ENCODE measurements at places on chromosomes 1 and 21. TPM values are rescaled to one million over a fixed set of nuclear protein-coding genes. Genes with fewer than 3 reads are reported as not detected.

- DNase-seq, result no peak
Measured at GRCh38 chr1:42669936-42670335, 11.7 kb downstream of the PPIH start.

MATN1 gene
- not detected for total RNA-seq

DNA sequence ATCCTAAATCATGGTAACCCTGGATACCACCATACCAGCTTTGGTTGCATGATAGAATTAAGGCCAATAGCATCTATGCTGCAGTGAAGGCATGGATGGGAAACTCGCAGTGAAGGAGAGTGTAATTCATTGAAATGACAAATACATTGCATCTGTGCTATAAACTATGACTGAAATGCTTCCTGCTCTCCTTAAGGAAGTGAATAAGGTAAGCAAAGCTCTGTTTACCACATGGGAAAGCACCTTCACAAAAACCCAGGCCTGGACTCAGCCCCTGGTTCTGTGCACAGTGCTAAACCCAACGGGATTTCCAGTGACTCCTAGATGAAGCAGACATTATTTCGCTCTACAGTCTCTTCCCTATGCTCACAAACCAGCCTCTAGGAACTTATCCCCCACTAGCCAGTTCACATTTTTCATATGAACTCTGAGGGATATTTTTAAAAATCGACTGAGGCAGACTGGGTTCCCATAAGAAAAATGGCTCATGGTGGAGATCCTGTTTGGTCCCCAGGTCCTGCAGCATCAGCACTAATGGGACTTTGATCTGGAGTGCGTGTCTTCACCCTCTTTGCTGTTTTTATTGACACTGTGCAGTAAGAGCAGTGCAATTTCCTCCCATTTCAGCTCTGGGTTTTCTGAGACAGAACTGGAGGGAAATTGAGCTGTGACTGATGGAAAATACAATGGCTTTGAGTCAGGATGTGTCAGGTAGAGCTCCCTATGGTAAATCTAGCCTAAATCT is 362.7 kb downstream of the SIPA1L2 start:
- DNase-seq, result no peak

PRDM16 gene
- 0.19 TPM for total RNA-seq

DPT gene
- 1.7 TPM for total RNA-seq

GRCh38 chr1:31831397-31832378 is 15.9 kb upstream of the SPOCD1 start:
- no peak for DNase-seq

MYBPH gene
- not detected for total RNA-seq

GRCh38 chr1:155472491-155473083 is 90.0 kb downstream of the ASH1L start:
- DNase-seq, result no peak

GRCh38 chr1:36513676-36514473 is 31.2 kb upstream of the CSF3R start:
- DNase-seq, result no peak

DNA sequence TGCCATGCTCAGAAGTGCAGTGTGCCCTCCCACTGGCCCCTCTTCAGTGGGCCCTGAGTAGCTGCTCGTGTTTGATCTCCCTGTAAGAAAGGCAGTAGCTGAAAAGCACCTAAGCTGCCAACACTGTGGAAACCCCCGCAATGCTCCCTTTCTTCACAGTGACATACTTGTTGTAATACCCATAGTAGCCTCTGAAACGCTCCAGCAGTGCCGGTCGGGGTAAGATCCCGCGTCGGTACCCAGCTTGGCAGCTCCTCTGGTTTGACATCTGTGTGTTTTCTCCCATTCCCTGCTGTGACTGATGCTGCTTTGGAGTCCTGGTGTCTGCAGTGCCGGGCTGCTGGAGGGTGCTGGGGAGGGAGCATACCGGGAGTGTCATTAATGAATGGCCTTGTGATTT is 3.6 kb downstream of the CHAF1B start:
- DNase-seq, result no peak

DNA sequence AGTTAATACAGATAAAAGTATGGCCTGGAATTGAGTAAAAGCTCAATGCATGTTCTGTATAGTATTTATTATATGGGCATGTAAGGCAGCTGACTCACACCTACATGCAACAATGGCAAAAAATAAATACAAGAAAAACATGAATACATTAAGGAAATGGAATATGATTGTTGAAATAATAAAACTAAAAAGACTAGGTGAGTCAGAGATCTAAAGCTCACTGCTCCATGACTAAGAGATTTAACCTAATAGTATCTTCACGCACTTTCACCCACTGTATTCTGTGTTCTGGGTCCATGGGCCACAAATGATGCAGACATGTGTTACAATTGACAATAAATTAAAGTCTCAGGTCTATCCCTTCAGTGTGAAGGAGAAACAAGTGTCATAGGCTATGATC is 607.0 kb downstream of the AGBL4 start:
- DNase-seq, result no peak

SPATA46 gene
- not detected for total RNA-seq

GRCh38 chr1:171730052-171730451 is 11.8 kb downstream of the VAMP4 start:
- no peak for DNase-seq

- no peak for DNase-seq
Measured at GRCh38 chr1:241518476-241519307, 863 bp downstream of the FH start.

GRCh38 chr1:62783736-62784508 is at the start of gene ATG4C:
Gene ATG4C, plus strand, starts transcription at chr1:62784132. Its CDS starts 19,655 bp downstream, at chr1:62803787.
- peak; percentile 89 for DNase-seq

TEDDM1 gene
- not detected for total RNA-seq

GRCh38 chr1:91650764-91651163 is 150.1 kb downstream of the CDC7 start:
- no peak for DNase-seq

DNA sequence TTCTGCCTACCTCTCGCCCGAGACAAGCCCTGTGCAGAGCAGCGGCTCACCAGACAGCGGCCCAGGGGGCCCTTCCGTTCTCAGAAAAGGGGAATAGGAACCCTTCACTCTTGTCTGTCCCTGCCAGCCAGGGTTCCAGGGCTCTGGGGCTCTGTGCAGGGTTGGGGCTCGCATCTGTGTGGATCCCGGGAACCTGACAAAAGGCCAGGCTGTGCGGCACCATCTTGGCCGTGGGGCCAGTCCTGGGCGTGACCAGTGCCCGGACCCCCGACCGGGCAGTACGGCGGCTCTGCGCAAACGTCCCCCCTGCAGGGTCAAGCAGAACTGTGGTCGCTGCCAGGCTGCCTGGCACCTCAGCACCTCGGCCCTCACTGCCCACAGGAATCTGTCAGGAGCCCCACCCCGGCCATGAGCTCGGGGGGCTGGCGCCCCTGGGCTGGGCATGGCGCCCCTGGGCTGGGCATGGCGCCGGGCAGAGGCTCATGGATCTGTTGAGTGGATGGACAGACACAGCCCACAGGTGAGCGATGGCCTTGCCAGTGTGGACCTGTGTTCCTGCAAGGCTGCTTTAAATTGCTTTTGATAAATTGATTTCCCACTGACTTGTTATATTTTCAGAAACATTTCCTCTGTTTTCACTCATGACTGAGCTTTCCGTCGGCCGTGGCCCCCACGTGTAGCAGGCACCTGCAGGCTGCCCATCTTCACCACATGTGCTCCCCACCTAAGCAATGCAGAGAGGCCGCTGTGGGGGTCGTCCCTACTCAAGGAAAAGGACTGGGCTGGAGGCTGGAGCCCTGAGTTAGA is 59.0 kb downstream of the SLX9 start:
- DNase-seq, result no peak

DNA sequence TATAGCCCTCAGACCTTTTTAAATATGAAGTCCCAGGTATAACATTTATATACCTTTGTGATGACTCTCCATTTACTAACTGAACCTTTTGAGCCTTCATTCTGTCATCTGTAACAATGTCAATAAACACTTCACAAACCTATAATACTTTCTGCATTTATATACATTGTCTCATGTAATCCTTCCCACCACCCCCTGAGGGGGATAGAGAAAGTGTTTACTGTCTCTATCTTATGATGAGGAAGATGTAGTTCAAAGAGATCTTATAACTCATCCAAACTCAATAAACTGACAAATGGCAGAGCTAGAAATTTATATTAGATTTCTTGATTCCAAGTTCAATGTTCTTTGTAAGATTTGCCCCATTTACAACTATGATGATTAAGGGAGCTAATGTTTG is 48.3 kb upstream of the CR2 start:
- DNase-seq, result no peak

GRCh38 chr1:158021721-158022120 is 28.3 kb downstream of the KIRREL1 start:
- DNase-seq, result no peak

B3GALT5 gene
- total RNA-seq, result 0.44 TPM

FAM167B gene
- total RNA-seq, result 1.7 TPM

GRCh38 chr1:53740621-53741105 is 1.7 kb upstream of the GLIS1 start:
- DNase-seq, result no peak

- no peak for DNase-seq
Measured at GRCh38 chr21:19541602-19542001, 1138.0 kb upstream of the TMPRSS15 start.

- DNase-seq, result no peak
Measured at GRCh38 chr1:7886405-7886745, 33.5 kb upstream of the UTS2 start.

- DNase-seq, result no peak
Measured at GRCh38 chr21:29326914-29327554, 28.3 kb downstream of the BACH1 start.

- no peak for DNase-seq
Measured at GRCh38 chr1:193971595-193971994, 785.2 kb upstream of the B3GALT2 start.

PLPPR4 gene
- total RNA-seq, result 0.57 TPM

NBPF4 gene
- 0.41 TPM for total RNA-seq

DNA sequence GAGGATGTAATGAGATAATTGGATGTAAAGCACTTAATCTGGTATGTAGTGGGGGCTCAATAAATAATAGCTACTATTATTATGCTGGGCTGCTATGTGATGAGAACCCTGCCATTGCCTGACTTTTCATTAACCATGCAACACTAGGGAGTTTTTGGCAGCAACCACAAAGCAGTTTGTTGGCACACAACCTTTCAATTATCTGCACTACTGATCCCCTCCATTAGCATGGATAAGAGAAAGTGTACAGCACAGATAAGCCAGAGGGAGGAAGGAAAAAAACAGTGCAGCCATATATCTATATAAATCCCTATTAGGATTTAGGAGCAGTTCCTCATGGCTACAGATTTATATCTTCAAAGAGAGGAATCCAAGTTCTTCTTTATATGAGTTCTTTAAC is 498.5 kb downstream of the NUF2 start:
- DNase-seq, result no peak

- no peak for DNase-seq
Measured at GRCh38 chr21:42056468-42056867, 14.6 kb upstream of the UMODL1 start.

Measured in esophagus squamous epithelium (tissue), 5 donors.